Activated CD4-positive, alpha-beta T cell treated with anti-CD3 and anti-CD28 coated beads for 4 hours (primary cell): ENCODE measurements at places on chromosomes 12 and 14.

GRCh38 chr12:15244341-15244740 lies 23.1 kb upstream of the RERG start:
- DNase-seq, result no peak

- DNase-seq, result no peak
Measured at GRCh38 chr12:11717519-11717961, 68.1 kb downstream of the ETV6 start.

- DNase-seq, result no peak
Measured at GRCh38 chr14:100350986-100351385, 27.8 kb downstream of the SLC25A47 start.

DNA sequence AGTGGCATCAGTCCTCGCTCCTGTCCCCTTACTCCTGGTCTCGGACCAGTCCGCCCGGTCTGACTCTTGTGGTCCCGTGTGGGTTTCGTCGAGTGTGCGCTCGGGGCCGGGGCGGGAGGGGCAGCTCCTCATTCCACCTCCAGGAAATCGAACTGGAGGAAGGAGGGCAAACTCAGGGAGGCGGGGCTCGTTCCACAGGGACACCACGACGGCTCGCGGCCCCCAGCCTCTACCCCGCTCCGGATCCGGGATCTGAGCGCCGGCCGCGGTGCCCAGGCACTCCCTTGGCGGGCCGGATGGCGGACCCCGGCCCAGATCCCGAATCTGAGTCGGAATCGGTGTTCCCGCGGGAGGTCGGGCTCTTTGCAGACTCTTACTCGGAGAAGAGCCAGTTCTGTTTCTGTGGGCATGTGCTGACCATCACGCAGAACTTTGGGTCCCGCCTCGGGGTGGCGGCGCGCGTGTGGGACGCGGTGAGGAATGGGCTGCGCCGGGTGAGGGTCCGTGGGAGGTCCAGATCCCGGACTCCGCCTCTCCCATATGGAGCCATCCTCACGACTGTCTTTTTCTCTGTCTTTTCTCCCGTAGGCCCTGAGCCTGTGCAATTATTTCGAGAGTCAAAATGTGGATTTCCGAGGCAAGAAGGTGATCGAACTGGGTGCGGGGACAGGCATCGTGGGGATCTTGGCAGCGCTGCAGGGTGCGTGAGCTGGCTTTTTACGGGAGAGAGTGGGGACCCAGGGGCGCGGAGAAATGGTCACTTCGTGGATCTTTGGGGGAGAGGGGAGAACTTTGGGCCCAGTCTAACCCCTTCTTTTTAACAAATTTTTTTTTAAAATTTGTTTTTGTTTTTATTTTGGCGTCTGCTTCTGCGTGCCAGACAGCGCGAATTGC lies at the start of gene EEF1AKMT3:
Gene EEF1AKMT3 (plus strand): TSS at position 186 of the 894 bp plus-strand sequence. CDS start 111 bp downstream, at position 297.
- DNase-seq, result peak; percentile 22

DNA sequence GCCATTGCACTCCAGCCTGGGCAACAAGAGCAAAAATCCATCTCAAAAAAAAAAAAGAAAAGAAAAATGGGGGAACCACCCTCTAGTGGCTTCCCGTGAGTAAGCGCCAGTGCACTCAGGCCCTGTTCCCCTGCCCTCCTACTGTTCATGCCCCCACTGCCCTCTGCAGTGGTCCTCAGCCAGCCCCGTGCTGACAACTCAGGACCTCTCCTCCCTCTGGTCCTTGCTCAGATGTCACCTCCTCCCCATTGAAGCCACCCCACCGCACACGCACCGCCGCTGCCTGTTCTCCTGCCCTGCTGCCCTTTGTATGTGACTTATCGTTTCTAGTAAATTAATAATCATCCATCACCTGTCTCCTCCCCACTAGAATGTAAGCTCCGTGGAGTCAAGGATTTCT lies 58.8 kb upstream of the DYNC1H1 start:
- DNase-seq, result no peak

- DNase-seq, result no peak
Measured at GRCh38 chr12:92130999-92131398, 14.6 kb downstream of the BTG1 start.

- no peak for DNase-seq
Measured at GRCh38 chr12:30002677-30003076, 218.9 kb upstream of the TMTC1 start.

- no peak for DNase-seq
Measured at GRCh38 chr14:24828486-24828885, 194.5 kb upstream of the GZMB start.

DNA sequence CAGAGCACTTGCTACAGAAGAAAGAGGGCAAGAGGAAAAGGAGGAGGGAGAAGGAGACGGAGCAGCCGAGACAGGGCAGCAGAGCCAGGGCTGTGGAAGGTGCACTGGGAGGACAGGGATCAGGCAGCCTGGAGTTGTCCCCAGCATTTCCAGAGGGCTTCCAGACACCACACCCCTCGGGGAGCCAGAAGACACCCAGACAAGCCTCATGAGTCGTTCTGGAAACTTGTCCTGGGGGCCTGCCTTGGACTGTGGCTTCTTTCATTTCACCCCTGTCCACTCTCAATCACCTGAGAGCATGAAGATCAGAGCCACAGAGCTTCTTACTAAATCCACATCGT lies 14.1 kb downstream of the CMKLR1 start:
- no peak for DNase-seq

GRCh38 chr12:12456637-12457036 lies 99.8 kb downstream of the BORCS5 start:
- no peak for DNase-seq

DNA sequence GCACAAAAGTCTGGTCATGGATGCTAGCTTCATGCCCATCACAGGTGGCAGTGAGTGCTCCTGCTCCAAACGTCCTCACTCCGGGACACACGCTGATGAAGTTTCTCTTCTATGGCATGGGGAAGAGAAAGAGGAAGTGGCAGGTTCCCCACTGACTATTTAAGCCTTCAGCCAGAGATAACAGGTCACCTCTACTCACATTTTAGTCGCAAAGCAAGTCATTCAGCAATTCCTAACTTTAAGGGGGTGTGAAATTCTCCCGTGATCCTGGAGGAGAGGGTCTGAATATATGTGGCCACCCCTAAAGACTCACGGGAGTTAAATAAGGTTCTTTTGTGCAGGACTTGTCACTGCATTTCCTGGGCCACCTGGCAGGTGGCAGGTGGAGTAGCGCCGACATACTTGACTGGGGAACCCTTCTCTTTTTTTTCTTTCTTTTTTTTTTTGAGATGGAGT lies 18.8 kb upstream of the RCOR1 start:
- DNase-seq, result no peak

DNA sequence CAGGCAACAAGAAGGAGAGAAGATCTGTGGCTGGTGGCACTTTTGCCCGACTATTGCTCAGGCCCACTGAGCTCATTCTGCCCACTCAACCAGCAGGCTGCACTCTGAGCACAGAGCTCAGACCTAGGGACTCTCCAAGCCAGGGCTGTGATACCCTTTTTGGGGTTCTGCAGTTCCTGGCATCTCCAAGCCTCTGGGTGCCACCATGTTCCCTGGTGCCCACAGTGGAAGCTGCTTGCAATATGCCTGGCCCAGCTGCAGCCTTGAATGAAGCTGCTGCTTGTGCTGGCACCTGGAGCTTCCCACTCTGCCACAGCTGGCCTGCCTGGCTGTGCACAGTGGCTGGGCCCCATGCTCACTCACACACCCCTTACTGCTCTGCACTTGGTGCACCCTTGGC lies 236.1 kb downstream of the ADGRD1 start:
- no peak for DNase-seq

DNA sequence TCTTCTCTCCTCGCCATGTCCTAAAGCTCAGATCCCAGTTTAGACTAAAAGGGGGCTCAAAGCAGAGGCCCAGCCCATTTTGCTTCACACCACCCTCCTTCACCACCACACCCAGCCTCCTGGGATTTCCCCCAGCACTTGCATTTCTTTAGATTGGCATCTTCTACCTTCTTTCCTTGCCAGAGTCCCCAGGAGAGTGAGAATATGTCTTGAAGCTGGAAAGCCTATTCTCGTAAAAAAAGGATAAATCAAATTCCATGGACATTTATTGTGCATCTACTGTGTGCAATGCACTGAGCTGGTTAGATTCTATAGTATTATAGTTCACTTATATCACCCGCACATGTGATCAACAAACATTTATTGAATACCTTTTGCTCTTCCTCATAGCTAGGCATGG lies 10.2 kb downstream of the FBXW8 start:
- DNase-seq, result no peak

GRCh38 chr14:38297681-38298080 lies 41.8 kb upstream of the CLEC14A start:
- DNase-seq, result no peak

DNA sequence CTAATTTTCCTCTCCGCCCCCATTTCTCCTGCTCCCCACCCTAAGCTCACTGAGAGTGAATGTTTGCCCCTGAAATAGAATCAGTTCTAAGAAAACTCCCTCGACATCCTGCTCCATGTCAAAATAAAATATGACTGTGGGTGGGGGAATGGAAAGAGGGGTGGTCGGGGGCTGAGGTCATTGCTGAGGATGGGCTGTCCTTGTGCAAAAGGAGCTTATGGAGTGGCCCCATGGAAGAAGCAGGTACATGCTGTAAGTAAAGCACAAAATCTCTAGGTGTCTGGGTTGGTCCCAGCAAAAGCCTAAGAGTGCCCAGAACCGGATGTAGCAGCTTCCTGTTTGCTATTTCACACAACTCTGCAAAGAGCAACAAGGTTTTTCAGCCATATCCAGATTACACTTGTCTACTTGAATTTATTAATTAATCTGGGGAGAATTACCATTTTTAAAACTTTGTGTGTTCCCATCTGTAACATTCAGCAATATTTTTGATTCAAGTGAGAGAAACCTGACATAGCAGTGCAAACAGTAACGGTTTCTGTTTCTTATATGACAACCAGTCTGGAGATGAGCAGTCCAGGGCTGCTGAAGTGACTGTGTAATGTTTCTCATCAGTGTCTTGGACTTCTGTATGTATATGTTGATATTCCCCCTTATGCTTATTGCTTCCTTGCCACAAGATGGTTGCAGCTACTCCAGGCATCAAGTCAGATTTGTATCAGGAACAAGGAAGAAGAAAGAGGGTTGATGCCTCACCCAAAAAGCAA lies 40.4 kb upstream of the GZMB start:
- DNase-seq, result peak; percentile 34

- DNase-seq, result no peak
Measured at GRCh38 chr14:95409477-95410272, 90.0 kb upstream of the CLMN start.

GRCh38 chr12:3273409-3273853 lies 196.3 kb downstream of the TSPAN9 start:
- no peak for DNase-seq

DNA sequence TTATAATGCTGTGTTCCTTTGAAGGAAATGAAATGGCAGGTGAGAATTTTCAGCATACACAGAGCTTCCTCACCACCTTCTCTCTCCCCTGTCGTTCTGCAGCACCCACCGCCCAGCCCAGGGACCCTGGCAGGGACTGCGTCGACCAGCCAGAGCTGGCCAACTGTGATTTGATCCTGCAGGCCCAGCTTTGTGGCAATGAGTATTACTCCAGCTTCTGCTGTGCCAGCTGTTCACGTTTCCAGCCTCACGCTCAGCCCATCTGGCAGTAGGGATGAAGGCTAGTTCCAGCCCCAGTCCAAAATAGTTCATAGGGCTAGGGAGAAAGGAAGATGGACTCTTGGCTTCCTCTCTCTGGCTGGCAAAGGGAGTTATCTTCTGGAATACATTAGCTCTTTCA lies 35.1 kb downstream of the PAPLN start:
- no peak for DNase-seq

- DNase-seq, result peak; percentile 25
Measured at GRCh38 chr12:56299308-56299852, 750 bp downstream of the CS start.

DNA sequence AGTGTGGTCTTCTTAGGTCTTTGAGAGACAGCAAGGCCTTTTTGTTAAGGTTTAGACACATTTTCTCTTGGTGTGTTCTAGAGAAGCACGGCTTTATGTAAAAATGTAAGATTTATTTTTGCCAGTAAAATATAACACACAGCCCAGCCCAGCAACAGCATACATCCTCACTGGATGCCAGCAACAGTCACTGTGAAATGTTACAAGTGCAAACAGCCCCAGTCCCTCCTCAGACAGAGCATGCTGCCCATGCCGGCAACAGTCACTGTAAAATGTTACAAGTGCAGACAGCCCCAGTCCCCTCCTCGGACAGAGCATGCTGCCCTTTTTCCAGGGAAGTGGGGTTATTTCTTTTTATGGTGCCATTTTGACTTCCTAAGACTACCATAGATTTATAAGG lies 207.6 kb downstream of the CHST11 start:
- no peak for DNase-seq

GRCh38 chr12:25958428-25959070 lies at the start of gene RASSF8:
Gene RASSF8, plus strand, starts transcription at chr12:25958682. Its CDS starts 96,662 bp downstream, at chr12:26055344.
- no peak for DNase-seq

DNA sequence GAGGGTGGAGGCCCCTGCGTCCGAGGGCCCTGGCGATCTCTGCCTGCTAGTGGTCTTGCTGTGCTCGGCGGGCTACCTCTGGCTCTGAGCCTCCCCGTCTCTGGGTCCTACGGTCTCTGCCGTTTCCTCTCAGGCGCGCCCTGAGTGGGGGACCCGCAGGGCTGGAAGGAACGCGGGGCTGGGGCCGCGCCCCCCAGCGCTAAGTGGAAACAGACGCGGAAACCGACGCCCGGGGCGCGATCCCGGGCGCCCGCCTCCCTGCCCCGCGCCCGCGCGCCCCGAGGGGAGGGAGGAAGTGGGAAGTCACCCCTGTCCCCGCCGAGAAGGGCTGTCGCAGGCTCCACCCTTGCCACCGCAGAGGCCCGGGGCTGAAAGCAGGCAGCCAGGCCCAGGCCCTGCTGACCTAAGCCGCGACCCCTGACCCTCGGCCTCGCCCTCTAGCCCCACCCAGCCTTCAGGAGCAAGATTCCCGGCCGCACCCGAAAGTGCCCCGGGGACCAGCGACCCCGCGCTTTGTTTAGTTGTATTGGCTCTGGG lies 831 bp downstream of the CRIP1 start:
- peak; percentile 50 for DNase-seq

DNA sequence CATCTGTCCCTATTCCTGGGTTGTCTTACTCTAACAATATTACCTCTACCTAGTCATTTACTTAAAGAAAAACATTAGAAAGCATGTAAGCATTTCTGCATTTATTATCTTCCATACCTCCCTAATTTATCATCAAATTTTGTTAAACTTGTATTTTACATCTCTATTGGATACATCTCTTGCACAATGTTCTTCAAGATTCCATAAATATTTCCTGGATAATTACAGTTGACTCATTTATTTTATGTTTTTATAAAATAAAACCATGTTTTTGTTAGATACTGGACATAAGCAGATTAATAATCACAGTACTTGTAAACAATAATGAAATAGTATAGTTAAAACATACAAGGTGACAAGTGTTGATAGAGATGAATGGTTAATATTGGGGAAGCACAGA lies 209.0 kb downstream of the TMTC3 start:
- DNase-seq, result no peak
